Stimulated activated CD4-positive, alpha-beta T cell treated with anti-CD3 and anti-CD28 coated beads, Interleukin-12 subunit alpha, Interleukin-12 subunit beta, amount 100 ng/mL, for 4 hours (primary cell): ENCODE measurements at places on chromosomes 2 and 18.
A peak's percentile ranks its signal among the peaks of the same experiment; 100 is the strongest.

- no peak for DNase-seq
Observed at GRCh38 chr18:44943311-44943881, 262.7 kb downstream of the SETBP1 start.

- no peak for DNase-seq
Observed at GRCh38 chr2:98846041-98846440, 90.0 kb downstream of the CRACDL start.

DNA sequence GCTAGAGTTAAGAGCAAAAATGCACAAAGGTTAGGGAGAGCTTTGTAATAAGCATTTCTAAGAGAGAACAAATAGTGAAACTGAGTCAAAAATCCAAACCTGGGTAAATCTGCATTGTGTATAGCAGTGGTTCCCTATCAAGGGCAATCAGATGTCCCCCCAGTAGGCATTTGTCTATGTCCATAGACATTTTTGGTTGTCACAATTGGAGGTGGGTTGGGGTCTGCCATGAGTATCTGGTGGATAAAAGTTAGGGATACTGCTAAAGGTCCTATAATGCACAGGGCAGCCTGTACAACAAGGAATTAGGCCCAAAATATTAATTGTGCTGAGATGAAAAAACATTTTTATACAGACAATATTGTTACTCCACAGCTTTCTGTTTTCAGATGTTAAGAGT lies 21.0 kb downstream of the NOP58 start:
- DNase-seq, result no peak

GRCh38 chr2:157843935-157844334 lies 32.2 kb downstream of the ACVR1 start:
- no peak for DNase-seq

DNA sequence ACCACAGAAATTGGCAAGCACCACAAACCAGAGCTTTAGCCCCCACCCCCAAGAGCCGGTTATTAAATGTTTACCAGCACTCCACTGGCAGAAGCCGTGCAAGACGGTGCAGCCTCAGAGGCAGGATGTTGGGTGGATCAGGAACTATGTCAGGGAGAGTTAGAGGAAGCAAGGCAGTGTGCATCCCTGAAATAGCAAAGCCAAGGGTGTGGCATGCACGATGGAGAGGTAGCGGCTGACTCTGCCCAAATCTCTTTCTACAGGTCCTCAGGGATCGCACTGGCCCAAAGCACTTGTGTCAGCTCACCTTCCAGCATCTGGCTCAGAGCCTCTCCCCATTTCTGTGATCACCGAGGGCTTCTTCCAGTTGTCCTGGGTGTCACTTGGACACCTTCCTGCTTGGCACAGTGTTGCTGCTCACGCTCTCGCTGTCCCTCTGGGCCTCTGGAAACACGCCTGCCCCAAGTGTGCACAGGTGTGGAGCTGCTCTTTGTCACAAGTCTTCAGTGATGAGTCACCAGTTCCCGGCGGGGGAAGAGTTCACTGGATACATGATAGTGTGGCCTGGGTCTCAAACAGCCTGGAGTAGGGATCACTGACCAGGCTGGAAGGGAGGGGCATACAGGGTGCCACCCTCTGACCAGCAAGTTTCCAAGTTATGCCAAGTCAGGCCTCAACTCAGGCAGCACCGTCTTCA lies 17.3 kb upstream of the B3GNT7 start:
- no peak for DNase-seq

DNA sequence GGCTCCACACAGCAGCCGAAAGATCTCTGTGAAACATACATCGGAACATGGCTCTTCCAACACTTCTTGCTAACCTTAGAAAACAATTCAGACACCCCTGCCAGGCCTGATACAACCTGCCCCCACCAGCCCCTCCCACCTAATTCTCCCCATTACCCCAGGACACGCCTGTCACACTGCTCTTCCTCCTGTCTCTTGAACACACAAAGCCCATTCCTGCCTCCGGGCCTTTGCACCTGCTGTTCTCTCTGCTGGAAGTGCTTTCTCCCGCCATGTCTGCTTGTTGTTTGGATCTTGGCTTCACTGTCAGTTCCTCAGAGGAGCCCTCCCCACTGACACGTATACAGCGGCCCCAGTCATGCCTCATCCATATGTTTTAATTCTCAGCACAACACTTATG lies 24.1 kb downstream of the CELF4 start:
- no peak for DNase-seq

DNA sequence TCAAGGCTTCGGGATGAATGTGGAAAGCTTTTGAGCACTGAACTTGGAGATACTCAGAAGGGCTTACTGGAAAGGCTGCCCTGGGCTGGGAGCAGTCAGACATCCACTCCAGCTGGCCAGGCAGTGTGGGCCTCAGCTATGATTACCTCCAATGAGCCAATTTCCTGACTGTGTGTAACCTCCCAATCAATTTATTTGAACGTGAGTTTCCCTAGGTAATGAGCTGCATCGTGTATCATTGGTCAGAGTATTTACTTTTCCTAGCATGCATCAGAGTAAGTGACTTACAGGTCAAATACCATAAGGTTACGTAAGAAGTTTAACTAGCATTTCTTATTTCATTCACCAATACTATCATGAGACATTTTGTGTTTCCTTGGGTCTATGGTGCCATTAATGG lies 11.0 kb upstream of the CTAGE1 start:
- no peak for DNase-seq

GRCh38 chr2:43059183-43059897 lies 167.1 kb downstream of the ZFP36L2 start:
- peak; percentile 38 for DNase-seq

GRCh38 chr18:65288908-65289307 lies 461.9 kb upstream of the CDH7 start:
- DNase-seq, result no peak

GRCh38 chr2:175004980-175005732 lies at the start of gene CHN1:
Gene CHN1, minus strand, starts transcription at chr2:175005381. Its CDS starts 469 bp downstream, at chr2:175004912.
- peak; percentile 60 for DNase-seq

GRCh38 chr2:26627350-26628105 lies 13.6 kb downstream of the CIB4 start:
- no peak for DNase-seq

- DNase-seq, result no peak
Observed at GRCh38 chr18:39494211-39494896, 1928.8 kb upstream of the CELF4 start.

DNA sequence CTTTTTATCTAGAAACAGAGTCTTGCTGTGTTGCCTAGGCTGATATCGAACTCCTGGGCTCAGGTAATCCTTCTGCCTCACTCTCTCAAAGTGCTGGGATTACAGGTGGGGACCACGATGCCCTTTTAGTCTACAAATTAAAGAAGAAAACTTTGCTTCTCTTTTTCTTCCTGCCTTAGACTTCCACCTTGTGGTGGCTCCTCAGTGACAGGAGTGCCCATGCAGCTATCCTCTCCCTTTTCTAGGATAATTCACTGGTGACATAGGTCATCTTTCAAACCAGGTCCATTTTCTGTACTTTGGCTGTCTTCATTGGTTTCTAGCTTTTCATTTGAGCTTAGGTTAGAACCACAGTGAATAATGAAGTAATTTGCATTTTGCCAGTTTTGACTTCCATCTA lies 13.6 kb downstream of the DCAF17 start:
- DNase-seq, result no peak

DNA sequence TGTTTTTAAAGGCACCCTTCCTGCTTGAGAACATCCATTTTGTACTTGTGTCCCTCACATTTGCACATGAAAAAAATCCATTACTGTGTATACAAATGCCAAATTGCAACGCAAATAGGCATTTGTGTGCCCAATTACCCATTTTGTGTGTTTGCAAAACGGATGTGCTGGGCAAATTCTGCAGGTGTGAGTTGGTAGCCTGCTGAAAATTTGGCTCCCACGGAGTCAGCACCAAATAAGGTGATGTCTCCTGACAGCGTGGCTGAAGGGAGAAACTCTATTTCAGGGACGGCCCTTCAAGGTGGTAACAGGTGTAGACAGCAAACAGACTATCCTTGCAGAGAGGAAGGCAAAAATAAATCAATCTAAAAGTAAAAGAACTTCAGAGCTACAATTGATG lies 661.1 kb downstream of the BCL11A start:
- no peak for DNase-seq

GRCh38 chr2:97697252-97698235 lies 15.8 kb upstream of the ZAP70 start:
- peak; percentile 97 for DNase-seq

- DNase-seq, result no peak
Observed at GRCh38 chr2:204452464-204453023, 92.7 kb upstream of the PARD3B start.

GRCh38 chr2:27954221-27954673 lies 63.7 kb downstream of the BABAM2 start:
- no peak for DNase-seq

- DNase-seq, result no peak
Observed at GRCh38 chr2:144475569-144476275, 44.2 kb downstream of the ZEB2 start.

- peak; percentile 54 for DNase-seq
Observed at GRCh38 chr18:44725300-44726058, 44.8 kb downstream of the SETBP1 start.

- DNase-seq, result peak; percentile 61
Observed at GRCh38 chr2:223941579-223942277, 3.4 kb downstream of the WDFY1 start.

DNA sequence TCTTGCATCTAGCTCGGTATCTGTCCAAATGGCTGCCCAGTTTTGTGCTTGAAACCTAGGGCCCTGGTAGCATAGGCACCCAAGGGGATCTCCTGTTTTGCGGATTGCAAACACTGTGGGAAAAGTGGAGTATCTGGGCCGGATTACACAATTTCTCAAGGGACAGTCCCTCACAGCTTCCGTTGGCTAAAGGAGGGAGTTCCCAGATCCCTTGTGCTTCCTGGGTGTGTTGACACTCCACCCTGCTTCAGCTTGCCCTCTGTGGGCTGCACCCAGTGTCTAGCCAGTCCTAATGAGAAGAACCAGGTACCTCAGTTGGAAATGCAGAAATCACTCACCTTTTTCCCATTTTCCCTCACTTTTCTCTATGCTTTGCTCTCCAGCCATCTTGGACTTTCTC lies 35.5 kb downstream of the RPRM start:
- DNase-seq, result no peak

- no peak for DNase-seq
Observed at GRCh38 chr2:126307740-126308139, 348.2 kb upstream of the GYPC start.

- no peak for DNase-seq
Observed at GRCh38 chr18:240175-240574, 27.7 kb downstream of the THOC1 start.

- no peak for DNase-seq
Observed at GRCh38 chr2:101432411-101433181, 42.3 kb downstream of the RFX8 start.

DNA sequence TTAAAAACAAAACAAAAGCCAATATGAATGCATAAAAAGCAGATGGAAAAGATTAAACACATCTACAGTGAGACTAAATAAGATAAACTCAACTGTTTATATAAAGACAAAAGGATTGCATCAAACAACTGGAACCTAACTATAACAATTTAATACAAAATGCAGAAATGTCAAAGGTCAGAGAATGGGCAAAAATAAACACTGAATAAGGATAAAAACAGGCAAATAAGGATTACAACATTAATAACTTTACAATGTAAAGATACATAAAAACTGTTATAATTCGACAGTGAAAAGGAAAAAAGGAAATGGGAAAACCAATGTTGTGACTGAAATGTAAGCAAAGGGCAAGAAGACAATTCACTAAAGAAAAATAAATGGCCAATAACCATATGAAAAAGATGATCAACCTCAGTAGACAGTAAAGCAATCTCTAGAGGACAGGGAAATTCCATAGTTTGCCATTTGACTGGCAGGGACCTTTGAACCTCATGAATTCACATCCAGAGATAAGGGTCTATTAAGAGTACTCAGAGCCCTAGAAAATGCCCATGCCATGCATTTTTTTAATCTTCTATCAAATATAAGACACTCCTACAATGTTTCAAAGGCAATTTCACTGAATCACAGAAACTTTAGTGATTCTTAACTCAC lies 83.7 kb downstream of the TMEM131 start:
- no peak for DNase-seq

GRCh38 chr2:118902266-118903028 lies 39.5 kb upstream of the MARCO start:
- no peak for DNase-seq

- DNase-seq, result no peak
Observed at GRCh38 chr18:45110577-45111501, 430.2 kb downstream of the SETBP1 start.

DNA sequence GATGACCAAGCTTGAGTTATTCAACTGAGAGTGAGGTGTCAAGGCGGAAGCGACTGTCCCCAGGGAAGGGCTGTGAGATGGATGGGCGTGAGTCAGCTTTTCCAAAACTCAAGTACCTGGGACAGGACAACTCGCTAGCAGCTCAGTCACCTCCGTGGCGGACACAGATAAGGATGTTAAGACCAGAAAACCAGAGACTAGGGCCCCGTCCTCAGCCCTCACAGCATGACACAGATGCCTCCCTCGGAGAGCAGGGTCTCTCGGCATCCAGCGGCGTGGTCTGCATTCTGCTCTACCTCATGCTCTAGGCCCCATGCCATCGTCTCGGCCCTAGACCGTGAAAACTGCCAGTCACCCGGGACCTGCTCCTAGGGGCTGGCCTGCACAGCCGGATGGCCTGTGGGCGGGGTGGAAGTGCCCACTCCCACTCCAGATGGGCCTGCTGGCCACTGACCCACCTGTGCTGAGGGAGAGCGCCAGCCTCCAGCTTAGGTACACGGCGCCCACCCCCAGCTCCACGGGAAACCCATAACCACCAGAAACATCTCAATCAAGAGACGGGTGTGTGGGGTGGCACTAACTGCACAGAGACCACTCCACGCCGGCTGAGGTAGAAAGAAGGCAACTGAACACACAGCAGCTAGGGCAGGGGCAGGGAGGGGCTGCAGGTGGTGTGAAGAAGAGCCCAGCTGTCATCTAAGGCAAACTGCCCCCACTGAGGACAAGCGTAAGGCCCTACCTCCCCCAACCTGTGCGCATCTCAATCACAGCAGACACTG lies 39.8 kb downstream of the ANO7 start:
- no peak for DNase-seq

DNA sequence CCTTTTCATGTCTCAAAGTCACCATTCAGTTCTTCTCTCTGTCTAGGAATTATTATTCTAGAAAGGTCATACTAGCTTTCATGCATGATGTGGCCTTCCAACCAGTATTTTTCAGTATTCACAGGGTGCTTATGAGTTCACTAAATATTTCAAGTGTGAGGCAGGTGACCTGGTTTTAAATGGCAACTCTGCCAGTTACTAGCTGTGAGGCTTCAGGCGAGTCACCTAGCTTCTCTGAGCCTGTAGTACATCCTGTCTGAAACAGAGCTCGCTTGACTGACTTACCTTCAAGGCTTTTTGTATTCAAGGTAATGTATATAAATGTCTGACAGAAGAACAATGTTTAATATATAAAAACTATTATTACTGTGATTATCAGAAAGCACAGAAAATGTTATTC lies 19.4 kb upstream of the ACVR1 start:
- no peak for DNase-seq

GRCh38 chr18:6807515-6808257 lies 78.2 kb downstream of the ARHGAP28 start:
- DNase-seq, result no peak
